SJCRH30 (cell line): ENCODE measurements at places on chromosomes 12 and 14.

- DNase-seq, result no peak
These were observed 68.9 kb downstream of the DAD1 start for GRCh38 chr14:22519877-22520685.

DNA sequence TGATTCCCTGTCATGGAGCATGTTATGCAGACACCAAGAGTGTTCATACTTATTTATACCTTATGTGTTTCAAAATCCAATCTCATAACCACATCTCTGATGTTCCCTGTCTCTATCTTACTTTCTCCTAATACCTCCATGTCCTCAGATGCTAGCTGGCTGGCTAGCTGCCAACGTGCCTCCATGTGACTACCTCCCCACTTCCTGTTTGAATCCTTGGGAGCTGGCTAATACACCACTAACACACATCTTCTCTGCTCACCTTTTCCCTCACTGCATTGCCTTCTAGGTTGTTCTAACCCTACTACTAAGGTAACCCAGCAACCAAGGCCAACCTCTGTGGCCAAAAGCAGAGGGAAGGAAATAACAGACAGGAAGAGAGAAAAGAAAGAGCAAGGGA, 27.3 kb downstream of the TTC5 start:
- DNase-seq, result peak; percentile 49

DNA sequence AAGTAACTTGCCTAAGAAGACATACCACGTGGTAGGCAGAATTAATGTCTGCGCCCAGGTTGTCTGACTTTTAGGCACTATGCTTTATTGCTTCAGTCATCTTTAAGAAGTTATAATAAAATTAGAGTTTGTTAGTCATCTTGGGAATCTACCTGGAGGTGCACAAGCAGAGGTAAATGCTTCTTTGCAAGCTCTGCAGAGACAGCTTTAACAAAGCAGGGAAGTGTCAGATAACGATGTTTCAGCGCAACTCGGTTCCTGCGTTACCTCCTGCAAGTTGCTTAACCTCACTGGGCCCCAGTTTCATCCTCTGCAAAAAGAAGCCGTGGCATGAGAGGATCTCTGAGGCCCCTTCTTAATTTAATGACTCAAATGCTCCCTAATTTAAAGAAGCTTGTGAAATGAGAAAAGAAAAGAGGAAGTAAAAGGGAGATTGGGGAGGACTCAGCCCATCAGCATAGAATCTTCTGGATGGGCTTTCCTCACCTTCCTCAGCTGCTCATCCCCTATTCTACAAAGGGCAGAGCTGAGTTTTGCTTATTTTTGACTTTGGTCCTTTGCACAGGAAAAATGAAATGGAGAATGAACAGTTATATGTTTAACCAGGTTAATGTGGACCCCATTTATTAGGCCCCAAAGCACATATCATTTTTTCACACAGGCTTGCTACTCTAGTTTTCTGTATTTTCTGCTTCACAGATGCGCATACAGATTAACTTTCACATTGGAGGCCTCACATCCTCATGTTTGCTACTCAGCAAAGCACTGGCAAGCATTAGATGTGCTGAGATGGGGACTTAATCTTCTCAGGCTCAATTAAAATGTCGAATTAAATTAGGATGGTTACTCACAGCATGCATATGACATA, 5.1 kb downstream of the ARHGDIB start:
- DNase-seq, result no peak

DNA sequence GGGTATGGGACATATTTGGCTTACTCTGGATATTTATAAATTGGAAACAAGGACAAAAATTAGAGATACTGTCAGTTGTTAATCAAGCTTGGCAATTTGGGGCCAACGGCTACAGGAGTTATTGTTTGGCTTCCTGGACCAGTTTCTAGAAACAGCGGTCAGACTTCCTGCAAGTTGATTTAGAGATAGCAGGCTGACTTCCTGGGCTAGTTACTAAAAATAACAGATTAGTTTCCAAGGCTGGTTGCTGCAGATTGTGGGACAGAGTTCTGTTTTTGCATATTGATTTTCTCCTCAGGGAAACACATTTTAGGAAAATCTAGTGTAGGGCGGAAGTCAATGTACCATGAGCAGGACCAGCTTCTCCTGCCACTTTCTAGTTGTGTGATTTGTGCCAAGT, 144.0 kb upstream of the TMPO start:
- no peak for DNase-seq

DNA sequence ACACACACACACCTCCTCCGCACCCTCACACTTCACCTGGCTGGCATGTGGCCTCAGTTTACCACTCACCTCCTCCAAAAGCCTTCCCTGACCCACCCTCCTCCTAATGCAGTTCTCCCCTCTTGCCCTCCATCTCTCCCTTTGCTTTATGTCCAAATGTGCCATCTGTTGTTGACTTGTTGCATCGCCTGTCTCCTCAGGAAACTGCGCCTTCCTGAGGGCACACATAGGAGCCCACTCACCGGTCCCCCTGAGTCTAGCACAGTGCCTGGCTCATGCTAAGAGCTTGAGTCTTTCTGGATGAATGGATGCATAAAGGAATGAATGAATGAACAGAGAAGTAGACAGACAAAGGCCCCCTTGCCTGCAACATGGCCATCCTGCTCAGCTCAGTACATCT, 34.0 kb downstream of the MVK start:
- DNase-seq, result no peak

DNA sequence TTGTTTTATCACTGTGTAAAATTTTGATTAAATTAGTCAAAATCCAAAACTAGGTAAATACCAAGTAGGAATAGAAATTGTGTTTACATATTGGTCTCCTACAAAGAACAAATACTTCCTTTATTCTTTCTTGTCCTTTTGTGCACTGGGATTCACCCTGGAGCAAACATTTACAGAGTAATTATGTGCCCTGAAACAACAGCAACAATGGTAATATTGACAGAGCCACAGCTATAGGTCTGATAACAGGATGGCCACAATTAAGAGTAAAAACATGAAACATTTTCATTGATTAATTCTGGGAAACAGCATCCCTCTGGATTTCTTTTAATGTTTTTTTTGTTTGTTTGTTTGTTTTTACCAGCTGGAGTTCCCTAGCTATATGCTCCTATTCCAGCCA, 61.2 kb downstream of the SLC38A6 start:
- DNase-seq, result no peak

DNA sequence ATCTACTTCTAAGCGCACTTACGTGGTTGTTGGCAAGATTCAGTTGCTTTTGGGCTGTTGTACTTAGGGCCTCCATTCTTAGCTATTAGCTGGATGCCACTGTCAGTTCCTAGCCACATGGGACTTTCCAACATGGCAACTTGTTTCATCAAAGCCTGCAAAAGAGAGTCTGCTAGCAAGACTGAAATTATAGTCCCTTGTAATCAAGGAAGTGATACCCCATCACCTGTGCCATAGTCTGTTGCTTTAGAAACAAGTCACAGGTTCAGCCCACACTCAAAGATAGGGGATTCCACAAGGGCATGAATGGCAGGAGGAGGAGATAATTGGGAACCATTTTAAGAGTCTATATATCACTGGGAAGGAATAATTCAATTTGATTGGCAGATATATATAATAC, 27.1 kb upstream of the SLC17A8 start:
- no peak for DNase-seq

DNA sequence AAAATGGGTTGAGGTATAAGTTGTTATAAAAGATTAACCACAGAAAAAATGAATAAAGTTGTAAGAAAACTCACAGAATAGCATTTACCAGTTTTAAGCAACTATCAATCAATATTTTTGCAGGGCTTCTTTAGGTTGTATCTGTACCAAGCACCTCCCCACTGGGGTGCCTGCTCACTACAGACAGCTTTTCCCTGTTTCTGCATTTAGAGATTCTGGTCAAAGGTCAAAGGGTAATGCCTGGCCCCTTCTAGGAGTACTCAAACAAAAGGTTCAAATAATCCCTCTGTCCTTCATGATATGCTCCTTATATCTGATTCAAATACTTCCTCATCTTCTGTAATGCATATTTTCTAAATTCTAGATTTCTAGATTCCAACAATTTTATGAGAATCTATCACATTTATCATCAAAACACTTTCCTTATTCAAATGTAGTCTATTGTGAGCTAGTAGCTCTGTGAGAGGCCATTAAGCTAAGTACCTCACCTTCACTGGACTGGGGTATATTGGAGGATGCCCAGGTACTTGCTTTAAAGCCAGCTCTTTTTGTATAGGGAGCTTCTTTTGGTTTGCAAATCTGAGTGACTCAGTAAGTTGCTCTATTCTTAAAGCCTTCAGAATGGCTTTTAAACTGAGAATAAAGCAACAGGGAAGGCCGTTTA, 120.7 kb upstream of the PTPRB start:
- DNase-seq, result no peak

DNA sequence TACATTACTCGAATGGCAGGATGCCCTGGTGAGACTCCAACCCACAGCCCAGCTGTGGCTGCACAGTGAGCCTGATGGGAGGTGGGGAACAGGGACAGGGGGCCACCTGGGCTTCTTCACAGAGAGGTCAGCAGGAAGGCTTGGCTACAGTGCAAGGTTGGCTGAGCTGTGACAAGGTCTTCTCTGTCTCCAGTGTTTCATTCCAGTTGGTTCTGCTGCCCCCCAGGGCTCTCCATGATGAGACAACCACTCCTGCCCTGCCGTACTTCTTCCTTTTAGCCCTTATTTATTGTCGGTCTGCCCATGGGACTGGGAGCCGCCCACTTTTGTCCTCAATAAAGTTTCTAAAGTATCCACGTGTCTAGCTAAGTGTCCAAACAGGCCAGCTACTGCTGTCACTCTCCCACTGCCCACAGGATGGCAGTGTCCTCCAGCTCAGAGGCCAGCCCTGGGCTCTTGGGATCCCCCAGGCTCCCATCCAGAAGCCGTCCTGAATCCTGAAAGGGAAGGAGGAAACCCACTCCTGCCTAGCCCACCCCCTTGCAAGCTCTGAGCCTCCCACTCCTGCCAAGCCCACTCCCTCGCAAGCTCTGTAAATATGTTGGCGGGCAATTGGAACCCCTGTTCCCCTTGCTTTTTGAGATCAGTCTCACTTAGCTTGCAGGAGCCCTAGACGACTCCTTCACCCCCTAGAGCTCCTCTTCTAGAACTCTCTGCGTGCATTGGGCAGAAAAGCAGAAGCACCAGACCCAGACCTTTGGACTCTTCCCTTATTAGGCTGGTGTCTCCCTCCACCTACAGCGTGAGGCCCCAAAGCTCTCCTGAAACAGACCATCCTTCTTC, 5.4 kb downstream of the C1QL4 start:
- DNase-seq, result peak; percentile 66

GRCh38 chr14:89990218-89990617, 34.5 kb downstream of the TDP1 start:
- no peak for DNase-seq

GRCh38 chr12:68809190-68810026, 1.4 kb downstream of the MDM2 start:
- no peak for DNase-seq

DNA sequence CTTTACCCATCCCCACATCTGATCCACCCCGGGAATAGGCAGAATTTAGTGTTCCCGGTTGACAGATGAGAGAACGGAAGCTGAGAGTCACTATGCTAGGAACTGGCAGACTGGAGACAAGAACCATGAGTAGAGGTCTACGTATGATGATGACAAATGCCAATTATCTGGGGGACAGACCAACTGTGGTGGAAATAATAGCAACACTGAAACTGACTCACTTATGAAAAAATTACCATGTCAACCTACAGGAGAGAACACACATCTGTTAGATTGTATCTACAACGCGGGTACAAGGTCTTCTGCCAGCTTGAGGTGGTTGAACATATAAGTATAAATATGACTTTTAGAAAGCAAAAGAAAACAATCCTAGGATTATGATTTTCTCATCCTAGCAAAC, 15.4 kb upstream of the SELPLG start:
- no peak for DNase-seq

- no peak for DNase-seq
These were observed 10.7 kb upstream of the GRIN2B start for GRCh38 chr12:13992106-13992505.

- DNase-seq, result no peak
These were observed 55.1 kb upstream of the FRMD6 start for GRCh38 chr14:51596488-51597117.

DNA sequence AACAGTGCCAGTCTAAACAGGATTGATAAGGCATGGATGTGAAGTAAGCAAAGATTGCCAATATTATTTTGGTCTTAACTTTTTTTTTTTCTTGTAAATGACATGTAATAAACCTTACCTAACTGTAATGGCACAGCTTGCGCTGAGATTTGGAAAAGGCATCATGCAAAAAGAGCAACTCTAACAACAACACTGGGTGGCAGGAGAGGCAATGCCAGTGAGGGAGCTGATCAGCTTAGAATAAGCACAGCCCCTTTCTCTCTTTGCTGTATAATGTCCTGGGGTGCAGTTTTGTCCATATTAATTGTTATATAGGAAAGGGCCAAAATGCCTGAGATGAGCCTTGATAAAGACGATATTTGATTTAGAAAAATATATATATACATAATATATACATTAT, 1589.7 kb upstream of the FLRT2 start:
- no peak for DNase-seq

- DNase-seq, result no peak
These were observed 139.6 kb downstream of the SLC2A13 start for GRCh38 chr12:39966256-39966655.

- DNase-seq, result no peak
These were observed 48.3 kb downstream of the SFSWAP start for GRCh38 chr12:131759176-131759575.

DNA sequence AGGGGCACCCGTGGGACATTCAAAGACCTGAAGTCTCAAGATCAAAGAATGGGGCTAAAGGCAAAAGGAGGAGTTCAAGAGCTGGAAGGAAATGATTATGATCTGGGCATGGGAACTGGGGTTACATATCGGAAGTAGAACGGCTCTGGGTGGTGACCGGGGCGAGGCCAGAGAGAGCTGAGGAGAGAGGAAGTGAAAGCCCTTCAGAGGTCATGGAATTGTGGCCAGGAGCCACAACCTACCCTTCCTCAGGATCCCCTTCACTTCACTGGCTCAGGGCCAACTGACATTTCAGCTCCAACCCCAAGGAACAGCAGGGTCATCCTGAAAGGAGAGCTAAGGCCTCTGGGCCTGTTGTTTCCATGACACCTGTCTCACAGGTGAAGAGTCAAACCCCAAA, 57.8 kb downstream of the GALNT16 start:
- DNase-seq, result no peak

DNA sequence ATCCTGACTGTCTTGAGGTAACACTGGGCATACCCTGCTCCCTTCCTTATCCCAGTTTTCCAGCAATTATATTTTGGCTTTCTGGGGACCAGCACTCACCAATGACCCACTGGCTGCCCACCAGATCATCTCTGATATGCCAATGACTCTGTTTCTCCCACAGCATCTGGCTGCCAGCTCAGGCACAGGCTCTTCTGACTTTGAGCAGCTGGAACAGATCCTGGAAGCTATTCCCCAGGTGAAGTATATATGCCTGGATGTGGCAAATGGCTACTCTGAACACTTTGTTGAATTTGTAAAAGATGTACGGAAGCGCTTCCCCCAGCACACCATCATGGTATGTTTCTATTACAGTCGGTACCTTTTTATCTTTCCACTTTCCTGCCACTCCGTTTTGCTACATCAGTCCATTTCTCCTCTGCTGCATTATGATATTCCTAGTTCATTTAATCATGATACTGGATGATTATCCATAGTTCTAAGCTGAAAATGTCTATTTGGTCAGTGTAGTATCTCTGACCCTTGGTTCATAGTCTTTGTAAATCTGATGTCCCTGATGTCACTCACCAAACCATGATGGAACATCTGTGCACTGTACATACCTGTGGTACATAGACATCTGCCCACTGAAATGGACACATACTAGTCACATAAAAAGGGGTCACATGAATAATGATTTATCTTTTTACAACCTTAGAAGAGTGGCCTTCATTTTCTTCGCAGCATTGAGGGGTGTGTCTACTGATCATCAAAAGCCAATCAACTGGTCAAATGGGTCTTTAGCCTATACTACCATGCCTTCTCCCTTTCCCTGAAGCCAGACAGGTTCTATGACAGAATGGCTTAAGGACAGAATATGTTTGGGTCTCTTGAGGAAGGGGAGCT, 3.3 kb downstream of the GMPR2 start:
- no peak for DNase-seq
